Nephron progenitor cell (in vitro differentiated cells): ENCODE measurements at places on chromosomes 12 and 14.

DNA sequence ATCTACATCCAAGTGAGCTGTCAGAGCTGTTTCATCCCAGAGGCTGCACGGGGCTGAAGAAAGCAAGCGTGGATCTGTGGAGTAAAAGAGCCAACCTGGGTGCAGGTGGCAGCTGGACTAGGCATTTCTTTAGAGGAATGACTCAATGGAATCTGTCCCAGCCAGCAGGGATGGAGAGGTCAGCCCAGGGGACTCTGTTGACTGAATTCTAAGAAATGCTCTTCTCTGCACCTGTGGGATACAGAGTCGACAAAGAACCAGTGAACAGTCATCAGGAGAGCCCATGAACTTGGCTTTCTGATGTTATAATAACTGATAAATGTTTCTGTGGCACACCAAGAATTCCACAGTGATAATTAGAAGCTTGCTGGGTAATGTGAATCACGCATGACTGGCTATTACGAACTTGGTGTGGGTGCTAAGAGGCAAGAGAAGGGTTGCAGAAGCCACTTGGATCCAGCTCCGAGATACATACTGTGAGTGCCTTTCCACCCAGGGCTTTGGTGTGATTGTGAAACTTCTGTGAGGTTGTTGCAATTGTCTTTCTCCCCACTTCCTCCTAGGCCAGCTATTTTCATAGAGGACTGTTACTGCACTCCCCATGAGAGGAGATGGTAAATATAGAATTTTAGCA lies 16.2 kb downstream of the PYGL start:
- DNase-seq: no peak

DNA sequence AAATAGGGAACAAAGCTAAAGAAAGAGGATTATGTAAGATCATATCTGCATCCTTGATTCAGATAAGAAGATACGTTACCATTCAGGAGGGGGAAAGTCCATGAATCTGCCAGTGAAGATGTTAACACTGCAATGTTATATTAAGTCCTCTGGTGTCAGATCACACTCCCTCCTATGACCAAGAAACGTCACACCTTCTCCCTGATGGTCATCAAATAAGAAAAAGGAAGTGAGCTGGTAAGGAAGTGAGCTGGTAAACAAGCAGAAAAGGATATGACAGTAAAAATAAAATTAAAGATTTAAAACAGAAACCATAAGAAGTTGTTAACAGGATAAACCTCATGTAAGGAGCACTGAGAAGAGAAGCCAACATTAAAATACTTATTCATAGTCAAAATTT lies 340.2 kb downstream of the SEC23A start:
- DNase-seq: no peak

GRCh38 chr12:442235-442884 lies 17.4 kb upstream of the B4GALNT3 start:
- DNase-seq: peak; percentile 72

DNA sequence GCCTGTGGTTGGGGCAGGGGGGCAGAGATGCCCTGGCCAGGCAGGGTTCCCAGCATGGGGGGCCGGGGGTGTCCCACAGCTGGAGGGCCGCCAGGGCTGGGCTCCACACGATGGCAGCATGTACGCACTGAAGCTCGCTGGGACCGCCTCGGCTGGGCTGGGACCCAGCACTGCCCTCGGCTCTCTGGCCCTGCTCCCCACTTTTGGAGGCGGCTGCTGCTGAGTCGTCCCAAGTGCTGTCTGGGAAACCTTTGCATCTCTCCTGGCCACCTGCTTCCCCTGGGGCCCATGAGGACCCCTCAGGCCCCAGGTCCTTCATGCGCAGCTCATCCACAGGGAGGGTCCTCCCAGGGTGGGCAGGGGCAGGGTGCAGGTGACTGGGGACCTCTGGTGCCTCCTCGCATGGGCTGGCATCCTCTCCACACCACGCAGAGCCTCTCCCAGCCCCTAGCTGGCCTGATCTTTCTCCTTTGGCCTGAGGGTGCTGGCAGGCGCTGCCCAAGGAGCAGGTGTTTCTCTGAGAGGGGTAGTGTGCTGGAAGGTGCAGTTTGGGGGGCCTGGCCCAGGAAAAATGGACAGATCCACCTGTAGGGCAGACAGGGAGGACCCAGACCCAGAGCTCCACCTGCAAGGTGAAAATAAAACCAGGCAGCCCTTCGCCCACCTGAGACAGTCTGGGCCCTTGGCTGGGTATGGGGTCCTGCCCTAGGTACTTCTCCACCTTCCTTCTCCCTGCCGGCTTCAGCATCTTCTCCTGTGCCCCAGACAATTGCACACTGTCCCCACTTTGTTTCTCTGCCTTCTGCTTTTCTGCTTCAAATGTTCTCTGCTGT lies 46.9 kb downstream of the DLK1 start:
- no peak for DNase-seq

DNA sequence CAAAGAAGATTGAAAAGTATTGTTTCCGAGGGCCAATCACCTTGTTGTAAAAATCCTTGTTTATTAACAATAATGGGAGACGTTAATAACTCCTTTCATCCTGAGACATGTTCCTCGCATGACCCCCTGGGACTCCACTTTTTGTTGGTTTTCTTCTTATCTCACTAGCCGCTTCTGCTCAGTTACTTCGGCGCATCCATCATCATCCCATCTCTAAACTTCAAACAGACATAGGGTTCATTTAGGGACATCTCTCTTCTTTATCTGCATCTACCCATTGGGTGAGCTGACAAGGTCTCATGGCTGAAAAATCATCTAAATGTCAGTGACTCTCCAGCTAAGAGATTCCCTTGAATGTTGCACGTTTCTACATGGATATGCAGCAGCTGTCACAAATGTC lies 252.2 kb downstream of the ANO2 start:
- no peak for DNase-seq

DNA sequence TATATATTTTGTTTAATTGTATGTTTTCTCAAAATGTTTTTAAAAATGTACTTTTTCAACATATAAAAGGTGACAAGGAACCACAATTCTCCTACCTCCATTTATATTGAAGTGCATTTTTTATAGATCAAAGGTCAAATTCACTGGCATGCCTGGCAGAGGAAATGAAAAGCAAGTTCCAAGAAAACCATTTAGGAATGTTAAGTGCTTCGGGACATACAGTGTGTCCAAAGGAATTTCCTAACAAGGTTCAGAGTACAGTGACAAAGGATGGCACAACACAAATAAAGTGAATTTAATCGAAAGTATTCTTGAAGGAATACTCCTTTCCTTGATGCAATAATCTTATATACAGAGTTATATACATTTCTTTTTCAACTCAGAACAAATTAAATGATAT lies 242.3 kb downstream of the CCER1 start:
- no peak for DNase-seq

DNA sequence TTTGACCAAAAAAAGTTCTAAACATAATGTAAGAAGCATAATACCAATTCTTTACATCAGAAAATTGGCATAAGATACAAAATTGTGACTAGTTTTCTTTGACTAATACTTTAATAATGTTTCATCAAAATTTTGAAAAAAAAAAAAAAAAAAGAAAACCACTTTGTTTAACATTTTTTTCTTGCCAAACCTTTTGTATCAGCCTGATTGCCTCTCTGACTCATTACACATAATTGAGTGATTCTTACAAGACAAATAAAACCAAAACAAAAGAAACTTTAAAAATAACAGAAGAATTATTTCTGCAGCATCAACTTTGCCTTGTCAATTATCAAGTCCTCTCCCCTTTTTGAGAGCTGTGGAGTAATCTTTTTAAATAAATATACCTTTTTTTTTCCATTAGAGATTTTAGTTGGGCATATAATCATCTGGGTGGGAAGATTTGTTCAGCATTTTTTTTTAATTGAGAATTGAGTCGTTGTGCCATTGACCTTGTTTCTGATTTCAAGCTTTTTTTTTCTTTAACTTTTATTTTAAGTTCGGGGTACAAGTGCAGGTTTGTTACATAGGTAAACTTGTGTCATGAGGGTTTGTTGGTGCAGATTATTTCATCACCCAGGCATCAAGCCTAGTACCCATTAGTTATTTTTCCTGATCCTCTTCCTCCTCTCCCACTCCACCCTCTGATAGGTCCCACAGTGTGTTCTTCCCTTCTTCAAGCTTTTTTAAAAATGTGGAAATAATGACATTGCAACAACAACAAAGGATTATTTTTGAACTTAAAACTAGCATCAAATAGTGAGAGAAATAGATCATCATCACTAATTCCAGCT lies 45.8 kb upstream of the HMGA2 start:
- DNase-seq: no peak

DNA sequence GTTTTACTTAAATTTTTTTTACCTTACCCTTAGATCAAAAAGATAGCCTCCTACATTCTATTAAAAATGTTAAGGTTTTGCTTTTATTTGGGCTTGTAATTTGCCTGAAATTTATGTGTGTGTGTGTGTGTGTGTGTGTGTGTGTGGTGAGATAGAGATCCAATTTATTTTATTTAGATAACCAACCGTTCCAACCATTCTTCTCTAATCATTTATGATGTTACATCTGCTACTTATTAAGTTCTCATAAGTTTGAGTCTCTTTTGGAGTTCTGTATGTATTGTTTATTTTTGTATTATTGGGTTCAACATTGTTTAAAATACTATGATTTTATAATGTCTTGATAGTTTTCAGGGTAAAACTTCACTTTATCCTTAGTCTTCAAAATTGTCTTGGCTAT lies 70.6 kb upstream of the PAWR start:
- no peak for DNase-seq

DNA sequence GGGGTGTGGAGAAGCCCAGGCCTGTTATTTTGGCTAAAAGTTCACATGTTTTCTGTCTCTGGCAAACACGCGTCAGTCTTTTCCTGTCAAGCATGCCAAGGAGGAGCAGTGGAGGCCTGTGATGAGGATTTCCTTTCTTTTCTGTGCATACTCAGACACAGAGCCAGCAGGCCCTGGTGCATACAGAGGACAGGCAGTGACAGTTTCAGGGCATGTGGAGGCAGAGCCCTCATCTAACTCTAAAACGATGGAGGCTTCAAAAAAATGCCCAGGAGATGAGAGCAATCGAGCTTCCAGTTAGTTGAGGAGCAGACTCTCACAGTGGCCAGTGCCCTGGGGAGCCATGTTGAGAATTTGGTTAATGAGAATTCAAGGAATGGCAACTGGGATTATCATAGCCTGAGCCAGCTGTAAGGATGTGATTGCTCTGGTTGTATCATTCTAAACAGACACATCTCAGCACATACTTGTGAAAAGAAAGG lies 66.5 kb downstream of the TRAFD1 start:
- DNase-seq: no peak
